ENCODE measurements at places on chromosomes 6 and 20.

DNA sequence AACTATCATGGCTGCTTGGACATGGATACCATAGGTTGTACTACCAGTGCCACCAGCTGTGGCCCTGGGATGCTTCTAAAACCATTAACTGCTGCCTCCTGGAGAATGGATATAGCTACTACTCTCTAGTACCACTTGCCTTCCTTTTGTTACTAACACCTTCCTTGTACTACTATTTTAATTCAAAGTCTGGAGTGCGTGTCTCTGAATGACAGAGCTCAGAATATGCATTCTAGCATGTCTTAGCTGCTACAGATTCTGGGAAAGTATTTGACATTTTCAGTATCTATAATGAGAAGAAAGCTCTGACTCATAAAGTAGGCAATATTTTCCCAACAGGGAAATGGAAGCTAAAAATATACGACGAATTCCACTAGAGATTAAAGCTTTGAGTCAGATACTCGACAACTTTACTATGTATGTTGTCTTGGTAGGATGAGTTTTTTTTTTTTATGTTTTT is 112.3 kb downstream of the PFDN4 start:
- DNase-seq: no peak

- no peak for DNase-seq
These were observed 17.4 kb downstream of the PDRG1 start for GRCh38 chr20:31934491-31934890.

DNA sequence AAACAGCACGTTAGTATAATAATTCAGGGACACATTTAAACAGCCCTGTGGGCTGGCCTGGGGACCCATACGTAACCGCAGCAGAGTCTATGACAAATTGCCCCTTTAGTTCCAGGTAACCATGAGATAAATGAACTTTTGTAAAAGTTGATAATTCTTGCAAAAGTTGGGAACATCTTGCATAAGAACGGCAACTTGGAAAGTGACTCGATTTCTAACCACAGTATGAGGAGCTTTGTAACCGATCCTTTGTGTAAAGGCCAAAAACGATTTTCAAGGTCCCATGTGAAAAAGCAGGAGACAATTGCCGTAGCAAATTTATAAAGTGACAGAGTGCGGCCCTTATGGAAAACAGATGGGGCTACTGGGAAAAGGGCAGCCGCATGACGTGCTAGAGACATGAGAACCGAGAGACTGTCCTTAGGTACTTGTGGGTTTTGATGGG is 81.6 kb downstream of the PSMG4 start:
- peak; percentile 51 for DNase-seq

DNA sequence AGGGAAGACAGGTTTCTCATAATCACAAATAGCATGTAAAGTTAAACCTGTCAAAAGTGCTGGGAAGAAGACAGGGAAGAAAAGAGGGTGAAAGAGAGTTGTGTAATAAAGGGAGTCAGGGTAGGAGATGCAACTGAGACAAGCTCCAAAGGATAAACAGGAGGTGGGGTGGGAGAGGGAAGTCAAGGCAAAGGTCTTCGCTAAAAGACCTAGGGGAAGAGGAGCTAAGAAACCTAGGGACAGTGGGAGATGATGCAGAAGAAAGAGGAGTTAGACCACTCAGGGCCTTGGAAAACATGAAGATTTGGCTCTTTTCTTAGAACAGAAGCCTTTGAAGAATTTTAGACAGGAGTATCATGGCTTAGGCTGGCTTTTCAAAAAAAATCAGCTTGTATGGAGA is 7.0 kb downstream of the PRR3 start:
- no peak for DNase-seq

GRCh38 chr6:151073146-151073545 is 166.6 kb upstream of the AKAP12 start:
- no peak for DNase-seq

GRCh38 chr6:111652156-111652555 is 46.5 kb upstream of the TRAF3IP2 start:
- peak; percentile 60 for DNase-seq

GRCh38 chr6:87257565-87257964 is 64.8 kb upstream of the SMIM8 start:
- DNase-seq: peak; percentile 19

DNA sequence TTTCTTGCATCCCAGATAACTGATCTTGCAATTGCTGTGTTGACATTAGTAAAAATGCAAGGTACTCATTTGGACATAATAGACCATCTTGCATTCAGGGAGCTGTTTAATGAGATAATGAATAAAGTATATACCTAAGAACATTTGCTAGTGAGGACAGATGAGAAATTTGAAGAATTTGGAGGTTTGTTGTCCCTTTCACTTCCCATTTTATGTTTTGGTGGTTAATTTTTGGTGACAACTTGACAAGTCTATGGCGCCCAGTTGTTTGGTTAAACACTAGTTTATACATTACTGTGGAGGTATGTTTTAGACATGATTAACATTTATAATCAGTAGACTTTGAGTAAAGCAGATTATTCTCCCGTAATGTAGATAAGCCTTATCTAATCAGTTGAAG is 300.2 kb upstream of the SYNCRIP start:
- no peak for DNase-seq

DNA sequence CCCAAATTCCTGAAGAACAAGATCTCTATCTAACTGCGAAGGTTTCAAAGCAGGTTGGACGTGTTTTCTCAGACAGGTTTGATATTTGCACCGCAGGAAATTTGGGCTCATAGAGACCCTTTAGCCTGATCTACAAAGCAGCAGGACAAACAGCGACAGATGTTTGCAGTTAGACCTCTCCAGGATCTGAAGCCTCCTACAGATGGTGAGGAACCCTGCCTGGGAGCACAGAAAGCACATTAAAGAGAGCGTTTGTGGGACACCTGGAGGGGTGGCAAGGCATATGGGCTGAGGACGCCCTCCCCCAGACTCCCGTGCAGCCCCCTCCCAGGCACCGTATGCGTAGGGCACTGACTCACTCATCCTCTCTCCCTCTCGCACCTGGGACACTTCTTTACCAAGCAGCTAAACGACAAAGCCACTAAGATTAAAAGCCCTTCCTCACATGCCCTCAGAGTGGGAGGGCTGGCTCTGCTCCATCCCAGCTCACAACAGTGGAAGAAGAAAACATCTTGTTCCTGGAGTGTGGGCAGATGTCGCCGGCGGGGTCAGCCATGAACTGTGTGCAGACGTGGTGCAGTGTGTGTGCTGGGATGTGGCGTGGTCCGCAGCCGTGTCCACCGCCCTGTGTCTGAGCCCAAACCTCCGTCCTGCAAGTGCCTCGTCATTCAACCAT is 249.7 kb upstream of the AFDN start:
- peak; percentile 99 for DNase-seq

DNA sequence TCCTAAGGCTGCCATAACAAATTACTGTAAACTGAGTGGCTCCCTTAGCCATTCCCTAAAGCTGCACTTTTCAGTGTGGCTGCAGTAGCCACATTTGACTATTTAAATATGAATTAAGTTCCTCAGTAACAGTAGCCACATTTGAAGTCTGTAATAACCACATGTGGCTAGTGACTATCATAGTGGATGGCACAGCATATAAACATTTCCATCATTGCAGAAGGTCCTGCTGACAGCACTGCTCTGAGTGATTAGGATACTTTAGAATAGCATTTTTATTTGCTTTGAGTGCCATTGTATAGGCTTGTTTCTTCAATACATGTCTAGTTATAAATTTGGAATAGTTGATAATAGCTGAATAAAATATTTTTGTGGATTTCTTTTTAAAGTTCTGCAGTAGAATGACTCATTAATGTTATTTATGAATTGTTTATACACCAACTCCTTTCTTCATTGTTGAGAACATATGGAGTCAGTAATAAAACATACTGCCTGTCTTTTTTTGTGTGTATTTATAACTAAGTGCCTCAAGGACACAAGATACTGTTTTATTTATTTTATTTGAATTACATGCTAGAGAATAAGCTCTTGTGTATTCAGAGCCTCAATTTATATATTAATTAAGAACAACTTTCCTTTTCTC is 217.2 kb downstream of the CDKAL1 start:
- peak; percentile 38 for DNase-seq

DNA sequence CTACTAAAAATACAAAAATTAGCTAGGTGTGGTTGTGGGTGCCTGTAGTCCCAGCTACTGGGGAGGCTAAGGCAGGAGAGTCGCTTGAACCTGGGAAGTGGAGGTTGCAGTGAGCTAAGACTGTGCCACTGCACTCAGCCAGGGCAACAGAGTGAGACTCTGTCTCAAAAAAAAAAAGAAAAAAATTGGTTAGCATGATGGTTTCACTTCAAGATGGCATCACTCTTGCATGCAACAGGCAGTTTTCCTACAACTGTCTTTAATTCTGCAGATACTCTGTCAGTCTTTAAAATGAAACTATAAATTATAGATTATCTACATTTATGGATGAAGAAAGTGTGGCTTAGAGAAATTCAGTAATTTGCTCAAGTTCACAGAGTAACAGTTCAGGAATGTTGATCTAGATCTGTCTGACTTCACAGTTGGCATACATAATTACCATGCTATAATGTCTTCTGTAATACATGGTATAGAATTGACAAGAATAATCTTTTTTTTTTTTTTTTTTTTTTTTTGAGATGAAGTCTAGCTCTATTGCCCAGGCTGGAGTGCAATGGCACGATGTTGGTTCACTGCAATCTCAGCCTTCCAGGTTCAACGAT is 27.0 kb downstream of the ITCH start:
- DNase-seq: no peak

All from NCI-H524 (cell line).